ENCODE measurements at places on chromosomes 1 and 21.

GRCh38 chr1:69662321-69662720, 94.6 kb downstream of the LRRC7 start:
- DNase-seq, result no peak

DNA sequence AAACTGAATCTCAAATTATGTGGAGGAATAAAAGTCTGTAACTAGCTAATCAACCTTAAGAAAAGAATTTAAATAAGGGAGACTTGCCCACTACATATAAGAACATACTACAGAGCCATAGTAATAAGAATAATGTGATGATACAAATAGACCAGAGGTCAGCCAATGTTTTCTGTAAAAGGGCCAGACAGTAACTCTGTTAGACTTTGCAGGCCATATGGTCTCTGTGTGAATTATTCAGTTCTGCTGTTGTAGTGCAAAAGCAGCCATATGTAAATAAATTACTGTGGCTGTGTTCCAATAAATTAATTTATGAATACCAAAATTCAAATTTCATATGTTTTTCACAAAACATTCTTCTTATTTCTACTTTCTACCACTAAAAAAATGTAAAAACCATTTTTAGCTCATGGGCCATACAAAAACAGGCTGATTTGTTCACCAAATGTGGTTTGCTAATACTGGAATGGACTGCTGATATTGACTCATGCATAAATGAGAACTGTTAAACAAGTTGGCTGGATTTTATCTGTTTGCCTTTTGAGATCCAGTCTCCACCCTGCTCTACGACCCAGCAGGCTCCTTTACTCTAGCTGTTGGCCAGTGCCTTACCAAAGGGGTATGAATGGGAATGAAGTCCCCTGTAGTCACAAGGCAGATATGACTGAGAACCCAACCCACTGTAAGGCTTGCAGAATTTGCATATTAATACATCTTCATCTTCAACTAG, 98.2 kb upstream of the ZNHIT6 start:
- no peak for DNase-seq

DNA sequence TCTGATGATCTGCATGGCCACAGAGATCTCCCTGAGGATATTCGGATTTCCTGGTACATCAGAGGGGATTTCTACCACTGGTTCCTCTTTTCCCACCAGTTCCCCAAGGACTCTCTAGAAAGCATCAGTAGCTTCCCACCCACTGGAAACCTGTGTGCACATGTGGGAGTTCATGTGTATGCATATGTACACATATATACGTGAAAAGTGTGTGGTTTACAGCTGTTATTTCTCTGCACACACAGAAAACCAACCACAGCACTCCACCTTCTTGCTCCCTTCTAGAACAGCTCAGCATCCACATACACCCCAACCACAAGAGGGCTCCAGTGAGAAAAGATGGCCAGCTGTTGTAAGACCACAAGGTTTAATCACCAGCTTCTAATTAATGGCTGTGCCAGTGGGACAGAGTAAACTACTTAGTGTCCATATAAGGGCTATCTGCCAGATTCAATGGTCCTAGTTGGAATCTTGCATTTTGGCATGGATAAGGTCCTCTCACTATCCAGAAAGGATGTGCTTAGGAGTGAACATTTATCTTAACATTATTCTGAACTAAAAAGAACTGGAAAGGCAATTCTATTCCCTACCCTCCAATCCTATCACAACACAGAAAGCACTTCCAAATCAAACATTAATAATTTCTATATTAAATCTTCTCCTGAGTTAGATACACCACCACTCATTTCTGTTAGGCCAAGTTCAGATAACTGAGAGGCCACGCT, 24.1 kb downstream of the GPR3 start:
- DNase-seq, result no peak

DNA sequence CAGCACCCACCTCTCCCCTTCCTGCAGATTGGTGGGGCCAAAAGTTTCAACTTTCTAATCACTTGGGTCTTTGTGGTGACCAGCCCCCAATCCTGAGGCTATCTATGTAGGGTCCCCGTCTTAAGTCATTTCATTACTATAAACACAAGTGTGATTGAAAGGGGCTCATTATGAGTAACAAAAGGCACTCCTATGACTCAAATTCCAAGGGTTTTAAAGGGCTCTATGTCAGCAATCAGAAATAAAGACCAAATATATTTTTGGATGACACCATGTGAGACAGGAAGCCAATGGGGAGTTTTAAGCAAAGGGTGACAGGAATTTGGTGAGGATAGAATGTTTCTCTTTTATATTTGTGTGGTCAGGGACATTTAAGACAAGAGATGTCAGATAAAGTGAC, 6.2 kb downstream of the ERO1B start:
- DNase-seq, result no peak

GRCh38 chr1:234958706-234959657, 169.7 kb downstream of the TOMM20 start:
- DNase-seq, result no peak

- DNase-seq, result no peak
Measured at GRCh38 chr1:24673341-24673740, 30.2 kb downstream of the SRRM1 start.

DNA sequence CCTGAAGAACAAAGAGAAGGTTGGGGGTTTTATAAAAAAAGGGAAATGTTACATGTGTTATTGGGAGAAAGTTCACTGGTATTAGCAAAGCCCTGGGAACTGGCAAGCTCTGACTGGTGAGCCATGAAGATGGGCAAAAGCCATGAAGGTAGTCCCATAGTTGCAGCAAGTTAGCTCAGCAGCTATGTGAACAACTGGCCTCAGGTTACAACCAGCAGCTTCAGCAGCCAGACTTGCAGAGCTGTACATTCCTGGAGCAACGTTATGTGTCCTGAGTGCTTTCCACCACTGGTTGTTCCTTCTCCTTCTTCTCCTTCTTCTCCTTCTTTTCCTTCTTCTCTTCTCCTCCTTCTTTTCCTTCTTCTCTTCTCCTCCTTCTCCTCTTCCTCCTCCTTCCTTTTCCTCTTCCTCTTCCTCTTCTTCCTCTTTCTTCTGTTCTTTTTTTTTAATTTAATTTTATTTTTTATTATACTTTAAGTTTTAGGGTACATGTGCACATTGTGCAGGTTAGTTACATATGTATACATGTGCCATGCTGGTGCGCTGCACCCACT, 56.1 kb upstream of the TLR5 start:
- DNase-seq, result no peak

- DNase-seq, result no peak
Measured at GRCh38 chr21:33968080-33968994, 52.7 kb upstream of the ATP5PO start.

Measured in activated CD8-positive, alpha-beta memory T cell treated with anti-CD3 and anti-CD28 coated beads for 48 hours (primary cell).